ENCODE measurements at places on chromosomes 11 and 22.

GRCh38 chr11:62882431-62882749 is 1.7 kb downstream of the SLC3A2 start:
- no peak for DNase-seq

DNA sequence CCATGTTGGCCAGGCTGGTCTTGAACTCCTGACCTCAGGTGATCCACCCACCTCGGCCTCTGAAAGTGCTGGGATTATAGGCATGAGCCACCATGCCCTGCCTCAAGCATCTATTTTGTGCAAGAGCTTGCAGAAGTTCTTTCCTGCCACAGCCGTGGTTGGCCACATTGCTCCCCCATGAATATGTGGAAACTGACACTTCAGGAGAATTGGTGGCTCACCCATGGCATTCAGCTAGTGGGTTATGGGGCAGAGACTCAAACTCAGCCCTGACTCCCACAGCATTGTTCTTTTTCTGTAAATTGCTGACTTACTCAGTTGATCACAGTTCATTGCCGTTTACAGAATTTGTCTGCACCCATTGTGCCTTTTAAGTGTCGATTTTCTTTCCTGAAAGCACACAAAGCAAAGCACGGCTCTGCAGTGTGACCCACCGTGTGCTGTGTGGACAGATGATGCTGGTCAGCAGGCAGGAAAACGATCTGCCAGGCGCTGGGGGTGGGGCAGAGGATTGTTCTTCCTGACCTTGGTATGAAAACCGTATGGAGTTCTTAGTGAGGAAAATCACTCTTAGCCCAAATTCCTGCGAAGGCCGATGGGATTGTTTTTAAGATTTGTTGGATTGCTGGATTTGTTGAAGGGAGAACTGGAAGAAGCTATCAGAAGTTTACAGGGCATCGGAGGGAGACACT is 115.6 kb downstream of the PTPRJ start:
- no peak for DNase-seq

- DNase-seq: no peak
Observed at GRCh38 chr22:46879083-46879482, 116.6 kb downstream of the TBC1D22A start.

DNA sequence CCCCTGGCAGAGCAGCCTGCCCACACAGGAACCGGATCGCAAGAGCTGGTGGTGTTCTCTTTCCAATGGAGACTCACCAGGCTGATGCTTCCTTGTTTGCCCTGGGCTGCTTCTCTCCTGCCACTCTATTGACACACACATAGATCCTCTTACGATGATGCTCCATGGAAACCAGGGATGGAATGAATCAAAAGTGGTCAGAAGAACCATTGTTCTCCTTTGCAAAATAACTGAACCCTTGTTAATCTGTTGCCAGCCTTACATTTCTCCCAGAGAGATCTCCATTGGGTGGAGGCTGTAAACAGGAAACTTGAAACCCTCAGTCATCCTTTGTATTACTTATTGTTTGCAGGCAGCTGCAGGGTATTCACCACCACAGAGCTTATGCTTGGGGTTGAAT is 24.6 kb upstream of the LDLRAD3 start:
- DNase-seq: no peak

GRCh38 chr11:8828580-8829361 is 82.2 kb upstream of the AKIP1 start:
- DNase-seq: no peak

DNA sequence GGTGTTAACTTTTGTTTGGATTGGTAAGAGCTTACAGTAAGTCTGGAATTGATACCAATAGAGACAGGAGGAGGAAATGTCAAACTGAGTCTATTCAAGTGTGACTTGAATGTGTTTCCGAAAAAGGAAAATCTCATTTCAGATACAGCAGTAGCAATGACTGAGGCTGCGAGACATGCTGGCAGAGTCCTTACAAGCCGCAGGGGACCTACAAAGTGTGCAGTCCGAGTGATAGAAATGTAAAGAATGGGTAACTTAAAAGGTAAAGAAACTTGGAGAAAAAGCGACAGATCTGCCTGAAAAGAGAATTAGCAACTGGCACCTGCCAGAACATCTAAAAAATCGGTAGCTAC is 444 bp downstream of the CWF19L2 start:
- peak; percentile 56 for DNase-seq

GRCh38 chr22:23874871-23875270 is 17.2 kb downstream of the SLC2A11 start:
- no peak for DNase-seq

GRCh38 chr11:127458561-127458960 is 458.0 kb upstream of the KIRREL3 start:
- DNase-seq: no peak

GRCh38 chr11:125235071-125235471 is 70.5 kb downstream of the PKNOX2 start:
- no peak for DNase-seq

- DNase-seq: no peak
Observed at GRCh38 chr11:17387254-17387653, 1.2 kb downstream of the KCNJ11 start.

- DNase-seq: no peak
Observed at GRCh38 chr11:133082453-133082781, 449.9 kb downstream of the OPCML start.
